ENCODE measurements at places on chromosomes 2 and 18.

- no peak for DNase-seq
Measured at GRCh38 chr2:3116371-3116770, 261.2 kb downstream of the EIPR1 start.

GRCh38 chr2:191204433-191204832 is 40.8 kb upstream of the MYO1B start:
- no peak for DNase-seq

DNA sequence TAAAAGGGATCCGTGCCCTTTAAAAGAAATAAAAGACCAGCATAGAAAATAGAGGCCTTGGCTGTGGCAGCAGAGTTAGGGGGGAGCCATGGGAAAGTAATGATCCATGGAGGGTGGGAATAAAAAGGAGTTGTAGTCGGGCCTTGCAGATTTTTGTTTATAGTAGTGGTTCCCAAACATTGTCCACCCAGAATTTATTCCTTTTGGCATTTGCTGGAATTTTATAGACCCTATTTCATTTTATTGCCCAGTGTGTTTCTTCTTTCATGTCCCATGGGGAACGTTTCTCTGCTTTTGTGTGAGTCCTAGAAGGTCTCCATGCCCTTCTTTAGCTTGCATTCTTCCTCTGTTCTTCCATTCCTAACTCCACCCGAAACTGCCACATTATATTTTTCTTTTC is 222.2 kb downstream of the LTBP1 start:
- no peak for DNase-seq

DNA sequence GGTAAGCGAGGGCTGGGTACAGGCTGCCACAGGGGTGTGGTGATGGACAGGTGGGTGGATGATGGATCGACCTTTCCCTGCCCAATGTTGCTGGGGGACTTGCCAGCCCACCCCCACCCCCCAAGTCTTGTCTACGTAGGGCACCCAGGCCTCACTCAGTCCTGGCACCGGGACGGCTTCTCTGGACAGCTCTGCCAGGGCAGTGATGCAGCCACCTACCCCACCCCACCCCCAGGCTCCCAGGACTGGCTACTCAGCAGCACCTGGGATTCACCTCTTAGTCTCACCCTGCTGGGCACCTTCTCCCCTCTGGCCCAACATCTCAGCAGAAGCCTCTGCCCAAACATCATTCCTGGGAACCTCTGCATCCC is 55.7 kb downstream of the ANKMY1 start:
- DNase-seq = no peak

DNA sequence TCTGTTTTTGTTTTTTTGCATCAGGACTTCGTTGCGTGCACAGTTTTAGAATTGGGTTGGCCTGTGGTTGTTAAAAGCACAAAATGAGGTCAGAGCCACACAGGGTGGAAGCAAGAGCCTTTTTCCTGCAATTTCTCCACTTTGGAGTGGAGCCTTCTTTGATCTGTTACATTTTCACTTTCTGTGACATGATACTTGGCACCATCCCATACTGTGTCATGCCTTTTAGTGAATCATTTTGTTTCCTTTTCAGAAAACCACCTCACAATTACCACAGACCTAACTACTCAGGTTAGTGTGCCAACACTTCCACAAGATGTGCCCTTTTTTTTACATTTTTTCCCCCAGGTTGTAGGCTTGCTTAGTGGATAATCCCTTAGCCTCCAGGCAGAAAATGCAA is 32.5 kb downstream of the MERTK start:
- no peak for DNase-seq

GRCh38 chr18:9101730-9102507 is 580 bp upstream of the NDUFV2 start:
- DNase-seq = no peak

DNA sequence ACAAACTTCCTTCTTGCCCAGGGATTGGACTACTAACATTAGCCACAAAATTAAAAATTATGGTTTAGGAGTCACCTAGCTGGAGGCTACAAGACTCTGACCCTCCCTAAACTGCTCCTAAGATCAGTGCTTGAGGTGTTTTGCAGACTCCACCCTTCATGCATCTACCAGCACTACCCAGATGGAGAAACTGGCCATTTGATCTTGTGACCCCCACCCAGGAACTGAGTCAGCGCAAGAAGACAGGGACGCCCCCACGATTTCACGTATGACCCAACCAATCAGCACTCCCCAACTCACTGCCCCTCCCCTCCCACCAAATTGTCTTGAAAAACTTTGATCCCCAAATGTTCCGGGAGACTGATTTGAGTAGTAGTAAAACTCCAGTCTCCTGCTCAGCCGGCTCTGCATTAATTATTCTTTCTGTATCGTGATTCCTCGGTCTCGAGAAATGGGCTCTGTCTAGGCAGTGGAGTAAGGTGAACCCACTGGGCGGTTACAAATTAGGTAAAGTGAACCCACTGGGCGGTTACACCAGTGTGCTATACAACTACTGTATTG is 40.1 kb upstream of the CCDC88A start:
- DNase-seq = no peak

DNA sequence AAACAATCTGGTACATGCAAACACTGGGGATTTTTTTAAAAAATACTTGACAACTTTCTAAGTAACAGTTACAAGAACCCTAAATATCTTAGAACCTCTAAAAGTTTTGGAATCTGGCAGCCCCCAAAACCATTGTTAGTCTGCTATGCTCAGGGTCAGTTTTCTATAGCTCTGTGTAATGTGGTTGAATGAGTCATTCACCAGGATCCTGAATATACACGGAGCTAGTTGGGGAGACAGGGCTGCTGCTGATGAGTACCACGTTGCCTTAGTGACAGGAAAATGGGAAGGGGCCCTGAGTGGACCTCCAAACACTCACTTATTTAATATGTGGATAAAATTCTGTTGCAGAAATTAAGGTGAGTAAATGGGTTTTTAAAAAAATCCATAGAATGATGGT is 36.9 kb upstream of the TANC1 start:
- no peak for DNase-seq

- DNase-seq = no peak
Measured at GRCh38 chr2:210092791-210093190, 78.4 kb downstream of the KANSL1L start.

DNA sequence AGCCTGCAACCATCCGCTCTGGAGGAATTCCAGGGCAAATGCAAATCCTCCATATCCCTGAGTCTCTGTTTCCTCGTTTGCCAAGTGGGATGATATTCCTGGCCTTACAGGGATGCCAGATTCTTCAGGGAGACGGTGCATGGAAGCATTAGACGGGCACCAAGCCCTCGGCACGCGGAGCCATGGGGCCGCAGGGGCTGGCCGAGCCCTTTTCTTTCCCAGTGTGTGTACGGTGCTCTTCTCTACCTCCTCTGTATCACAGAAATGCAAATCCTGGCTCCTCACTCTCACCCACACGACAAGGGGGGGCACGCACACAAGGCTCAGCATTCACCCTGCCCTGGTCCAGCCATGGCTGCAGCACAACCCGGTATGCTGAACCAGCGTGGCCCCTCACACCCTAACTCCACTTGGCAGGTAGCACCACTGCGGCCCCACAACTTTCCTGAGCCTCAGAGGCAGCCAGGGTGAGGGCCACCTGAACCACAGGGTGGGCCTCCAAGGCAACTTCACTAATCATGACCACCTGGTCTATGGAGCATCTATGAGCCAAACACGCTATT is 64.1 kb upstream of the SALL3 start:
- DNase-seq = no peak

- no peak for DNase-seq
Measured at GRCh38 chr18:50594942-50595341, 35.1 kb downstream of the MAPK4 start.

All from stimulated activated CD8-positive, alpha-beta memory T cell treated with anti-CD3 and anti-CD28 coated beads, Interleukin-15, amount 100 ng/mL, for 24 hours (primary cell).